Naive B cell (primary cell): ENCODE measurements at places on chromosomes 3 and 15. TPM values are rescaled to one million over a fixed set of nuclear protein-coding genes. Genes with fewer than 3 reads are reported as not detected.

The AHSG gene
- polyA plus RNA-seq = not detected

The DNAH12 gene
- not detected for polyA plus RNA-seq

The TM6SF1 gene
- 2.2 TPM for polyA plus RNA-seq

The KBTBD8 gene
- 20.3 TPM for polyA plus RNA-seq

The SKOR1 gene
- polyA plus RNA-seq = not detected

The GRK7 gene
- polyA plus RNA-seq = not detected

The ALS2CL gene
- not detected for polyA plus RNA-seq

The CCDC39 gene
- polyA plus RNA-seq = not detected

The CILP gene
- not detected for polyA plus RNA-seq

The AP2M1 gene
- 234 TPM for polyA plus RNA-seq

The SH2D7 gene
- not detected for polyA plus RNA-seq

The SSUH2 gene
- polyA plus RNA-seq = not detected

The C2CD4A gene
- not detected for polyA plus RNA-seq

The CLDN1 gene
- not detected for polyA plus RNA-seq

The RFTN1 gene
- polyA plus RNA-seq = 91.1 TPM
